Prostate gland (tissue), 2 donors: ENCODE measurements at places on chromosomes 2 and 18. TPM values are rescaled to one million over a fixed set of nuclear protein-coding genes. Genes with fewer than 3 reads are reported as not detected.

- DNase-seq = no peak
These were observed 142.0 kb upstream of the SPOPL start for GRCh38 chr2:138359532-138359931.

GRCh38 chr2:149832324-149832723 lies 244.7 kb upstream of the MMADHC start:
- no peak for DNase-seq

GRCh38 chr2:241163601-241164118 lies 13.4 kb downstream of the PPP1R7 start:
- DNase-seq = no peak

DNA sequence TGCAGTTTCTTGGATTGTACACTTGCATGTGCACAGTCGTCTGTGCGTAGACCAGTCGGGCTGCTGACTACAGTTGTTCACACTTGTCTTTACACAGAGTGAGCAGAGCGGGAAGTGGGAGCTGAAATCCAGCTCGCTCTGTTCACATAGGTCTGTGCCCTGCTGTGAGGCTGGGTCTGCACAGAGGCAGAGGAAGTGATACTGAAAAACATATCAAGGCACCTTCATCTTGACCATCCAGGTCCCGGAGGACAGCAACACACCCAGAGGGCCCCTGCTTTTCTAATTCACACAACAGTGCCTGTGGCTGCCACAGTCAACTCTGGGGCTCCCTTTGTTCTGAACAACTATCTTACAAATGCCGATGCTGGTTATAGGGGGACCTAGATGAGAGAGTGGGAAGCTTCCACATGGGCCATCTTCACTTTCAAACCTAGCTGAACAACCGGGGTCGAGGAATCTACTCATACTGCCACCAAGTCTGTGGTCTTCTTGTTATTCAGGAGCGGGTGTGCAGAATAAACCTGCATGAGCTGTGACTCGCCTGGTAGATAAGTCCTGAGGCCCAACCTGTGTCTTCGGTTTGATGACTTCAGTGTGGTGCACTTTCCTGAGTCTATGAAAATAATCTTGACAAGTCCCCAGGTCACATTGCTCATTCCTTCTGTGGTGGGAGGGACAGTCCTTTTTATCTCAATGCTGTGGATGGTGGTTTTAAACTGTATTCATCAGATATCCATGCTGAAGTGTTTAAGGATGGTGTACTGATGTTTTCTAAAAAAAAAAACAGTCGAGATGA lies 3.5 kb upstream of the ADNP2 start:
- DNase-seq = no peak

DNA sequence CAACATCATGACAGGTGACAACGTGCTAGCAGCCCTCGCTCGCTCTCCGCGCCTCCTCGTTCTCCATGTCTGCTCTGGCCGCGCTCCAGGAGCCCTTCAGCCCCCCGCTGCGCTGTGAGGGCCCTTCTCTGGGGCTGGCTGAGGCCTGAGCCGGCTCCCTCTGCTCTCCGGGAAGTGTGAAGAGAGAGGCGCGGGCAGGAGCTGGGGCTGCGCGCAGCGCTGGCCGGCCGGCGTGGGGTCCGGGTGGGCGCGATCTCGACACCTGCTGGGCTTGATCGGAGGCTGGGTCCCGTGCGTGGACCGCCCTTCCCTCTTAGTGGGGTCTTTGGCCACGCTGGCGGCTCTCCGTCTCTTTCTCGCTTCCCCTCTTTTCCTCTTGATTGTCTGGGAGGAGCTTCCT lies 195.5 kb downstream of the ANKRD30BL start:
- DNase-seq = no peak

DNA sequence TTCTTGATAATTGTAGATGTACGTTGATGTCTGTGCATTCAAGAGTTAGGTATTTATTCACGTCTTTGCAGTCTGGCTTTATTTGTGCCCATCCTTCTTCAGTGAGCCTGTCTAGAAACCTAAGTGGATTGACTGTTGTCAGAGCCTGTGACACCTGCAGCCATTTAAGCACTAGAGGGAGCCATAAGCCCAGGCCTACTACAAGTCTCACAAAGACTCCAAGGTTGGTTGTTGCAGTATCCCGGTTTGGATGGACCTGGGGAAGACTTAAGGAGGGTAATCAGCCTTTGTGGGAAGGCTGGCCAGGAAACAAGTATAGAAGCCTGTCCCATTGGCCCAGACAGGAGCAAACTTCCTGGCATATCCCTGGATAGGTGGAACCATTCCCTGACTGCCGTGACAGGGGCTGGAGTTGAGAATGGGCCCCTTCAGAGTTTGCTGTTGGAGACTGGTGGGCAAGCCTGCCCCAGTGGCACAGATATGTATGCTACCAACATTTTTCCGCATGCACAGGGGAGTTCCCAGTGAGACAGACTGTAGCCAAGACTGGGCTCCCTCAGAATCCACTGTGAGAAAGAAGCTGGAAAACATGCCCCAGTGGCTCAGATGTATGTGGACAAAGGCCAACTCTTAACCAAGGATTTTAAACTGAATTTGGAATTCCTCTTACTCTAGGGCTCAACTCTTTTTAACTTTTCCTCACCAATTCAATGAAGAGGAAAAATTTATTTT lies 9.3 kb upstream of the LRRC30 start:
- peak; percentile 20 for DNase-seq

SCLY gene
- total RNA-seq = 11.5 TPM

CPO gene
- total RNA-seq = 2.5 TPM

- DNase-seq = no peak
These were observed 64.7 kb downstream of the BCL2 start for GRCh38 chr18:63254716-63255399.

- no peak for DNase-seq
These were observed 54.7 kb downstream of the EMILIN2 start for GRCh38 chr18:2901423-2901985.

DNA sequence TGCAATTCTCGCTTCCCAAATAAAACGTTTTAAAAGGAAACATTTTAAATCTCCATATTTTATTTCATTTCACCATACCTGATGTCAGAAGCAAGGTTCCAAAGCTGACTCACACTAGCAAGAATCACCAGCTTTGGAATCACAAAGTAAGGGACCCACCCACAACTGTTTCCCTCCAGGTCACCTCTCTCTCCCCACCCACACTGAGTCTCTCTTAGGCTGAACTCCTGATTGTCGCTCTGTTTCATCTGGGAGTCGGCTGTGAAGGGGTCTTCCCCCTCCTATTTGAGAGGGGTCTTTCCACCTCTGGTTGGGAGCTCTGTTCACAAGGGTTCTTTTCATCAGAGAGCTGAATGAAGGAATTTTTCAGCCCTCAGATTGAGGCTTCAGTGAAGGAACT lies 128.1 kb downstream of the L3MBTL4 start:
- no peak for DNase-seq

- no peak for DNase-seq
These were observed 362.3 kb upstream of the CDH19 start for GRCh38 chr18:66966171-66966570.

C2orf80 gene
- not detected for total RNA-seq

- DNase-seq = no peak
These were observed 1.8 kb upstream of the CDH2 start for GRCh38 chr18:28178720-28179119.

ACMSD gene
- not detected for total RNA-seq

DNA sequence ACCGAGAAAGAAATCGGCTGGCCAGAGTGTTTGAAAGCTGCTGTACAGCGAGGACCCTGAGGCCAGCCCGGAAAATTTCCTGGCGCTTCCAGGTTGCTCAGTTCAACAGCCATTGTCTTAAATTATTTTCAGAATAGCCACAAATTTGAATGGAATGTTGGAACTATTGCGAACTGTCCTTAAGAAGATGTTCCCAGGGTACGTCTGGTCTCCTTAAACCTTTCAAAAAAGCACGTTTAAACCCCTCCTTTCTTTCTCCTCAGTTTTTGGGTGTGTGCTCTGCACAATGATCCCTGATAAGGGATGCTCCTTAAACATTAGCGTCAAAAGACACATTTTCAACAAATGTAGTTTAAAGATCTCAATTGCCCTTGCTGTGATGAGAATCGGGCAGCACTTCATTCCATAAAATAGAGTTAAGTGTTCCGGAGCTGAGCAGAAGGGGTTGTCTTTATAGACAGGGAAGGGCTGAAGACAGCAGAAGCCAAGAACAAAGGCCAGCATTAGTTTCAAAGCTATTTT lies 14.5 kb upstream of the LPIN2 start:
- no peak for DNase-seq

ZDBF2 gene
- total RNA-seq = 8.1 TPM

LOXHD1 gene
- total RNA-seq = not detected

GRCh38 chr2:132813422-132813821 lies 143.4 kb upstream of the LYPD1 start:
- no peak for DNase-seq

DNA sequence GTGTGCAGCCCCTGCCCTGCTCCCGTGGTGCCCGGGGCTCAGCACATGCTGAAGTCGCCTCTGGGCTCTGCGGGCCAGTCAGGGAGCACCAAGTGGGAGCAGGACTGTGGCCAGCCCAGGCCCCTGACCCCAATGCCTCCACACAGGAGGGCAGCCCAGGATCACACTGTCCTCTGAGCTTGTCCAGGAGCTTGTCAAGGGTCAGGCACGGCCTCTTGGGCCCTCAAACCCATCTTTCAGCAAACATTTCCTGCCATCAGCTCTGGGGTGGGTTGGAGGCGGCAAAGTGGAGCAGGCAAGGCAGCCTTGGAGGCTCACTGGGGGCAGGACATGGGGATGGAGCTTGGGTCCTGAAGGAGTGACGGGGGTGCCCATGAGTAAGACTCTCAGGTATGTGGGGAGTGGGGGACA lies 10.3 kb downstream of the SNED1 start:
- DNase-seq = peak; percentile 3

DNA sequence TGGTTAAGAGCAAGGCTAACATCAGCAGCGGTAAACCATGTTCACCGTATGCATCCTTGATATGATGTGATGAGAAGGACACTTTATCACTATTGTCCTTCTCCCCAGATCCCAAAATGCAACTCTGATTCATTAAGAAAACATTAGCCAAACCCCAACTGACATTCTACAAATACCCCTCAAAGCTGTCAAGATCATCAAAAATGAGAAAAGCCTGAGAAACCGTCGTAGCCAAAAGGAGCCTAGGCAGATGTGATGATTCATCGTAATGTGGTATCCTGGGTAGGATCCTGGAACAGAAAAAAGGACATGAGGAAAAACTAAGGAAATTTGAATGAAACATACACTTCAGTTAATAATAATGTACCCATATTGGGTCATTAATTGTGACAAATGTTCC lies 67.3 kb upstream of the ST6GAL2 start:
- no peak for DNase-seq
